Effector CD4-positive, alpha-beta T cell (primary cell): ENCODE measurements at places on chromosomes 5 and 9.

DNA sequence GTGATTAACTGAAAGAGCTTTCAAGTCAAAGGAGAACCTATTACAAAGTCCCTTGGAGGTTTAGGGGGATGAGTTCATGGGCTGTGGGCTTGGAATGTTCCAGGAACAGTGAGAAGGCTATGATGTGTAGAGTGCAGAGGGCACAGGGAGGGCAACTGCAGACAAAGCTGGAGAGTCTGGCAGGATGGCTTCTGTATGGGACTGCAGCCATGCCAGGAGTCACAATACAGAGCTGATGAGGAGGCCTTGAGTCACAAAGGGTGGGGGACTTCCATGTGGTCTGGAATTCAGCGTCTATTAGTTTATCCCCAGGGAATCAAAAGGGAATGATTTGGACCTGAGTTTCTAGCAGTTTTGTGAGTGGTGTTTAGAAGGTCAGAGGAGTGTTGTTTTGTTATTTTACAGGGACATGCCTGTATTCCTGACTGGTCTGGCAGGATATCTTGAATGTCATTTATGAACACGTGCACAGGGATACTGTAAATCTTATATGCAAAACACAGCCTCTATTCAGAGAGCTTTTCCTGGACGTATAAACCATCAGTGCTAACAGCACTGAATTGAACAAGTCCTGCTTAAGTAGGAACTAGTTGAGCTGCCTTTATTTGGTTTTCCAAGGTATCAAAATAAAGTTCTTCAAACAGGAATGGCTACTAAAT lies 14.3 kb upstream of the TEK start:
- no peak for DNase-seq

DNA sequence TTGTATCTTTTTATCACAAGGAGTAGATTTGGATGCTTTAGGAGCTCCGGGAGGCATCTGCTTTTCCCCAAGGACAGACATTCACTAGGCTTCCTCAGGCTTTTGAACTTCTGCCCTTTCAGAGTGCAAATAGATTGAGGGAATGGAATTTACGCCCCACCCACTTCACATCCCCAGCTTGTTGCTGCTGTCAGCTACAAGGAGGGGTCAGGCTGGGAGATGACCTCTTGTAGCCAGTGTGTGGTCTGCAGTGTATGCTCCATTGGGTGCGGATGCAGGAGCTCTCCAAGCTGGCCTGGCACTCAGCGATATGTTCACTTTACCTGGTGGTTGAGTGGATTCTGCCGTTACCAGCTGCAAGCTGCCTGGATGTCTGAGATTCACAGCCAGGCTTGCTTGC lies 6.4 kb downstream of the TNFSF15 start:
- no peak for DNase-seq

DNA sequence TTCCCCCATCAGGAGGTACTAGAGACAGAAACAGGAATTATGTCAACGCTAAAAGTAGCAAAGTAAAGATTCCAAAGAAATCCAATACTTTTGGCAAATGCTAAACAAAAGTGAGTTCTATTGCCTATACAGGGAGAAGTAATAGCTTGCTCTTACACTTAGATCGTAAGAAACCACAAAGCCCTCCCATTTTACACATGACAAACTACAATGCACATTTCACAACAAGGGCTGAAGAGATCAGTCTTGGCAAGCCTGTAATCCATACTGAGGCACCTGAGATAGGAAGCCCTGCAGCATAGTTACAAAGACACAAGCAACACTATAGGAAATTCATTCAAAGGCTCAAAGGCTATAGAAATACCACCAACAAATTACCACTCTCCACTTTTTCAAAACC lies 7.7 kb downstream of the HNRNPK start:
- DNase-seq: no peak

DNA sequence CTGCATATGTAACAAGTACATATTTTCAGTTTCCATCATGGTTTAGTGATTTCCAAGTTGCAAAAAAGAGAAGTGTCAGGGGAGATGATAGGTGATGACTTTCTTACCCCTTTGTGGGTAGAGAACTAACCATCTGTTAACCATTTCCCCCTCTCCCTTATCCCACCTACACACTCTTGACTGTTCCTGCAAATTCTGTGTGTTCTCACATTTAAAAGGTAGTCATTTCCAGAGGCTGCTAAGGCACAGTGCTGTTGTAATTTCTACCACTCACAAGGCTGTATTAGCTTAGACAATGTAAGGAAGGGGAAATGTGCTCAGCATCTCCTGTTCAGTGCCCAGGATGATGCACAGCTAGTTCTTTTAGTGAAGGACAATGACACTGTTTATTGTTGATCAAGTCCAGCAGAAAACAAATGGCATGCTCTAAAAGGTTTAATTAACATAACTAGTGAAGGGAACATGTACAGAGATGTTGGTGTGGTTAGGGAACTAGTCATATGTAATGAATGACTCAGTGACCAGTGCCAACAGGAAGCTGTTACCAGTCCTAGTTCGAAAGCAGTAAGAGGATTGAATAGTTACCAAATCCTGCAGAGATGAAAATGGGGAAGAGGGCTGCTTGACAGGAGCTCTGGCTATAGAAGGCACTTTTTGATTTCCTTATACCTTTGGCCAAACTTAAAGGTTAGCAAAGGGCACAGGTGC lies 165.1 kb downstream of the PLK2 start:
- DNase-seq: no peak
